ENCODE measurements at places on chromosomes 5 and 9.

DNA sequence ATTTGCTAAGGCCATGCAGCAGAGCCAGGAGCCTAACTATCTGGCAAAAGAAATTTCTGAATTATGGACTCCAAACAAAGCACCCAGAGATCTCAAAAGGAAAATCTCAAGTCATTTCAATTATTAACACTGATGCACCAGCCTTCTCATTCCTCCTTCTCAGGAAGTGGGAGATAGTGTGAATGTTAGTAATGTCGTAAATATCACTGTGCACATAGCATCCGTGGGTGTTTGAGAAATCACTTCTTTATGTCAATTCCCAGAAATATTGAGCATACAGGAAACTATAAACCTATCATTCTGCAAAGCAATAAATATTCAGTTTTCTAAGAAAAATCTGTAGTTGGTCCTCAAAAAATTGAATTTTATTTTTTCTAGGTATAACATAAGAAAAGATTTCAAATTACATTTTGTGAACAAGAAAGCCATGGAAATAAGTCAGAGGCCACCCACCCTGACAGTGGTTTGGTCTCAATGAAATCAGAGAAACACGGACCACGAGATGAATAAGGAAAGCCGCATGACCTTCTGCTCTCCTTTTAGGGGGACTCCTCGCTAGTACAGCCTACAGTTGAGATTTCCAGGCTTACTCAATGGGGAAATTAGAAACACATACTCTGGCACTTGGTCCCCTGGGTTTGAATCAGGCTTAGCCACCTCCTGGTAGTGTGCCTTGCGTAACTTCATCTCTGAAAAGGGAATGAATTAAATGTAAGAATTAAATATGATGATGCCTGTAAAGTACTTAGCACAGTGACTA is 120.6 kb downstream of the DIRAS2 start:
- no peak for DNase-seq

- no peak for DNase-seq
Measured at GRCh38 chr5:33231214-33231710, 209.5 kb upstream of the TARS1 start.

GRCh38 chr5:166365164-166365563 is 1926.3 kb upstream of the WWC1 start:
- no peak for DNase-seq

DNA sequence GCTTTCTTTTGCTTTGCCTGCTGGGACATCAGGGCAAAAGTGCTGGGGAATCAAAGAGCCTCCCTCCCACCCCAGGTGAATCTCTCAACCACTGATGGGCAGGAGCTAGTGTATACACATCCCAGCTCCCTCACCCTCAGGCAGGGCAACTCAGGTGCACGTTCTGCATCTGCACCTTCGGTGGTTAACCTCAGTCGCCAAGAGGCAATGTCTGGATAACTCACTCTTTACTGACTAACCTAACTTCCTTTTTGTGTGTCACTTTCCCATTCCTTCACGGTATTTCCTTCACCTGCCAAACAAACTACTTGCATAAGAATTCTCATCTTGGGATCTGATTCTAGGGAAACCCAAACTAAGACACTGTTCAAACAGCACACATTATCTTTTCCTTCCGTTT is 26.3 kb downstream of the CNTFR start:
- no peak for DNase-seq

DNA sequence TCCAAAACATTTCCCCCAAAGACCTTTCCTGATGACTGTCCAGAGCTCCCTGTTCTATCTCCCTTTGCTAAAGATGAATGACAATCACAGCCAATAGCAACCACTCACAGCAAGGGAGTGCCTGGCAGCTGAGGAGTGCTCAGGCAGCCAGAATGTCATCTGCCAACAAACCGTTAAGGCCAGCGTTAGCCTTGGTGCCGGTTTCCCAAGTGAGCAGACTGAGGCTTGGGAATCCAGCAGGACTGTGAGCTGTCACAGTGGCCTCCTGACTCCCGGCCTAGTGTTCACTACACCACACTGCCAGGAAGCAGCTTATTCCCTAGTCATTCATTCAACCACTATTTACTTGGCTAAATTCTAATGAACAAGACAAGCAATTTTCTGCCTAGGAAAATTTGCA is 24.7 kb downstream of the STK10 start:
- DNase-seq, result peak; percentile 67

DNA sequence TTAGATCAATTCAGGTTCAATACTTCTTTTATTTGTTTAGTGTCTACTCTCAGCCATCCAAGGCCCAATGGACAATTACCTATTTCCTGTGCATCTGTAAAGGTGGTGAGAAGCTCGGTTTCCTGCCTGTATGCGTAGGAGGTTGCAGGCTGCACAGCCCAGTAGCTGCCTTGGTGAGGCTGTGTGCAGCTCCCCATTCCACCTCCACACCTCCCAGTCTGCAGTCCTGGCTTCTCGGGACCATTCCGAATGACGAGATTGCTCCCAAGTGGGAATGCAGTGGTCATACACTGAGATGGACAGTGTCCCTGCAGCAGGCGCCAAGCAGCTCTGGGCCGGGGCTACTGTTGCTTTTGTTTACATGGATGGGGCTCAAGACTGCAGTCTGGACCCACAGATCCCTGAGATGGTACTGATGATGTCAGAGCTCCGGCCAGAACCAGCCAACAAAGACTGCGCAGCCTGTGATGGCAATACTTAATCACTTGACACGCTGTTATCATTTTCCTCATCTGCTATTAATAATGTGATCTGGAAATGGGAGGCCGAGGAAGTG is 206.1 kb upstream of the IRX1 start:
- no peak for DNase-seq

DNA sequence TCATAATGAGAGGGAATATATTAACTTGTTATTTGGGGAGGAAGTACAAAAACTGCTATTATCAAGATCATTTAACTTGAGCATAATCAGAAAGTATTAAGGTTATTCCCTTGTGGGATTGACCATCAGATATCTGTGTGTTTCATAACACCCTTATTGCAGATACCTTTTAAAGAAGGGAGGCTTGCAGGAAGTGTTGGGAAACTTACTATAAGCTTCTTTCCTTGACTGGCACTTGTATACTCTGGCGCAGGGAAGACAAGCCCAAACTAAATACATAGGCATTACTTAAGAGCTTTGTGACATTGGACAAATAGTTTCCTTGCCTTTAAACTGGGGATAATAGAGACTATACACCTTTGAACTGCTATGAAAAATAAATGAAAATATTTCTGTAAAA is 50.9 kb downstream of the PIK3R1 start:
- DNase-seq, result no peak

Data from C1 segment of cervical spinal cord (tissue), 14 donors.